ENCODE measurements at places on chromosomes 7 and 10.
A peak's percentile ranks its signal among the peaks of the same experiment; 100 is the strongest.

DNA sequence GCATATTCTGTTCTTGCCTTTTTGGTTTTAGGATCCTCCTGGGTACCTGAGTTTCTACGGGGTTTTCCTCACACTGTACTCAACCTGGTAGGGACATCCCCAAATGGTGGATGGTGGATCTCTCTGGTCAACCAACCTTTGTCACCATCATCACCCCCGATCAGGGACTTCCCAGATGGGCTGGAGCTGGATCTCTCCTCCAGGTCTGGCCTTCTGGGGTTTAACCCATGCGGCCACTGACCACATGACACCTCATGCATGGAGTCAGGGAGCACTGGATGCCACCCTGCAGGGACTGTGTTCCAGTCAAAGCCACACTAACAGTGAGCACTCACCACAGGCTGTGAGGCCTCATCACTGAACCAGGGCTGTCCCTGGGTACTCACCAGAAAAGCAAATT is 80.0 kb downstream of the CELF2 start:
- no peak for DNase-seq

- no peak for DNase-seq
These were observed 161.7 kb downstream of the FAM107B start for GRCh38 chr10:14612873-14613587.

GRCh38 chr7:149804106-149804505 is 30.7 kb upstream of the ZNF467 start:
- no peak for DNase-seq

- no peak for DNase-seq
These were observed 281.9 kb upstream of the MTPN start for GRCh38 chr7:136259074-136259473.

GRCh38 chr10:117163954-117164548 is 26.0 kb upstream of the VAX1 start:
- DNase-seq = no peak

DNA sequence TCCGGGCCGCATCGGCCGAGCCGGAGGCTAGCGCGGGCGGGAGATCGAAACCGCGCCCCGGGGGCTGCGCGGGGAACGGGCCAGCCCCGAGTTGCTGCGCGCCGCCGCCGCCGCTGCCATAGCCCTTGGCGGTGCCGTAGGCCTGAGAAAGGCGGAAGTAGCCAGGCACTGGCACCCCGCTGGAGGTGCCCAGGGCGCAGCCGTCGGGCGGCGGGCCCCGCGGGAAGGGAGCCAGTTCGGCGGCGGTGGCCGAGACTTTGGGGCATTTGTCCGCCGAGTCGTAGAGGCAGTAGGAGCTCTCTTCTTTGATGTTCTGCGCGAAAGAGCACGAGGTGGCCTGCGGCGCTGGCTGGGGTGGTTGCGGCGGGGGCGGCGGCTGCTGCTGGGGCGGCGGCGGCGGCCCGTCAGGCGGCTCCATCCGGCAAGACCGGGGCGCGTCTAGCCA is 587 bp downstream of the HOXA10 start:
- no peak for DNase-seq

DNA sequence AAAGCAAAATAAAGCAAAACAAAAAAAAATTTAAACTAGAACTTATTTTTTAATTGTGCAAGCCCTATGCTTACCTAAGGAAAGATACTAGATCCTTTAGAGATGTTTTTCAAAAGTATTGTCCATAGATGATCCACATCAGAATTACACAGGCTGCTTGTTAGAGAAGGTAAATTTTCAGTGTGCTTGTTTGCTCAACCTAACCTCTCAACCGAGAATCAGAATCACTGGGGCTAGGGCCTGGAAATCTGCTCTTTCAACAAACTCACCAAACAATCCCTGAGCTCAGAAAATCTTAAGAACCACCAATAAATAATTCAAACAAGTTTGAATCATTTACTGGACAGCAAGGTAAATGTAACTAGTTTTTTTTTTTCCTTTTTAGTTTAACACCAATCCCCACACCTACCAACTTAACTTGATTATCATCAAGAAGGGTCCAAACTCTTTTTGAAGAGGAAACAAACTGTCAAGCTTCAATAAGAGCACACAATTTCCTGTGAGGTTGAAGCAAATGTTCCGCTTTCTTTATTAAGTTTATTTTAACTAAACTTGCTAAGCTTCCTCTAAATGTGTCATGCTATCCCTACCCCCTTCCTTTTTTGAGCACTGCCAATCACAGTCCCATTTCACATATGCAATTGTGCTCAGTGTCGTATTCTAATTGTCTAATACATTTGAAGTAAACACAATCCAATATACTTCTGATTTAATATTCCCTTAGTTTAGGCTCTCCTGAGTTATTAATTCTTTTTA is 7.4 kb upstream of the TSPAN33 start:
- DNase-seq = no peak

DNA sequence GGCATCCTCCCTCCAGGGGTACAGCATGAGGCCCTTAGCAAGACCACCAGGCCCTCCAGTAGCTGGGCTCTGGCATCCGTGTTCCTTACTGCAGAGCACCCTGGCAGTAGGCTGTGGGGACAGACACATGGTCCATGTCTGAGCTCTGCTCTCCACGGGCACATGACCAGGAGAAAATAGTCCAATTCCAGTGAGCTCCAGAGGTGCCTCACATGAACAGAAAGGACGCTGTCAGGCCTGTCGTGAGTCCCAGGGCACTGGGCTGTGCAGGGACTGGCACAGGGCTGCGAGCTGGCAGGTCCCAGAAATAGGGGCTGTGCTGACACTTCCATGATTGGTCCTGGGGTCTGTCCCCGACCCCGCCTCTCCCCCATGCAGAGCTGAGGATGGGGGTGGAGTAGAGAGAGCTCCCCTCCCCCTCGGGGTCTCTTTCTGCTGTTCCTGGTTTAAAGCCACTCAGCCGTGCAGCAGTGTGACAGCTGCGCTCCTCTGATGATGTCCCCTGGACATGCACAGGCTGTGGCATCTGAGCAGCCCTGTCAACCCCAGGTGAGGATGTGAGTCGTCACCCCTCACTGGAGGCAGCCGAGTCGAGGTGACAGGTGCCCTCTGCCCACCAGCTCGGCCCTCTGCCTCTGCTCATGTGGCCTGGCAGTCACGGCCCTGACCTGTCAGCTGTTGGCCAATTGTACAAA is 25.2 kb upstream of the ZNF488 start:
- no peak for DNase-seq

DNA sequence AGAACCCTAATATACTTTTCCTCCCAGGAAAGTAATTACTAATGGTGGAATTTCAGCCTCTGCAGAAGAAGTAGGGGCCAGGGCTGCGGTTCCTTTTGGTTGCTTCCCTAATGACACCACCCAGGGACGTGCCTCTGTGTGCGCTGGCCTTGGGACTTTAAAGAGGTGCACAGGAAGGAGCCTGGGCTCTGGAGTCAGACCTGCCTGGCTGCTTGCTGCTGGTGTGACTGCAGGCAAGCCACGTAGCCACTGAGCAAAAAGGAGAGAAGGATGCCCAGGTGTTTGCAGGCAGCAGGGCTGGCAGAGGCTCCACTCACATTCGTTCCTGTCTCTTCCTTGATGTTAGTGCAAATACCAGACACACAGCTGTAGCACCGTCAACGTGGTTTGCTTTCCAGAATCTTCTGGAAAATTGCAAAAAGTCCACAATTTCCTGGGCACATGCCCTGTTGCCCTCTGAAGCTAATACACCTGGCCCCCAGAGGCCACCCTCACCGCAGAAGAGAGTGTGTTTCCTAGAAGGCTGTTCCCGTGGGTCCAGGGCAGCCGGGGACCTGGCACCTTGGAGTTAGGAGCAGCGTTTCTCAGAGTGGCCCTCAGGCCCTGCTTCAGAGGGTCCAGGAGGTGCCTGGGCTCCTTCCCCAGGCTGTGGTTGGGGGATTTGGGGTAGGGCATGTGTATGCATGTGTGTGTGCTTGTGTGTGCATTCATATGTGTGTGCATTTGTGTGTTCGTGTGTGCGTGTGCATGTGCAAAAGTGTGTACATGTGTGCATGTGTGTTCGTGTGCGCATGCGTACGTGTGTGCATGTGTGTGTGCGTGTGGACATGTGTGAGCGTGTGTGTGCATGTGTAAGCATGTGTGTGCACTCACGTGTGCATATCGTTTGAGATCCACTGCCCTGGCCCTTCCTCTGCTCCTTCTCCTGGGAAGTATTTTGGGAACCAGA is 12.8 kb upstream of the PRKAG2 start:
- no peak for DNase-seq

- no peak for DNase-seq
These were observed 29.0 kb downstream of the GCC1 start for GRCh38 chr7:127556404-127556803.

DNA sequence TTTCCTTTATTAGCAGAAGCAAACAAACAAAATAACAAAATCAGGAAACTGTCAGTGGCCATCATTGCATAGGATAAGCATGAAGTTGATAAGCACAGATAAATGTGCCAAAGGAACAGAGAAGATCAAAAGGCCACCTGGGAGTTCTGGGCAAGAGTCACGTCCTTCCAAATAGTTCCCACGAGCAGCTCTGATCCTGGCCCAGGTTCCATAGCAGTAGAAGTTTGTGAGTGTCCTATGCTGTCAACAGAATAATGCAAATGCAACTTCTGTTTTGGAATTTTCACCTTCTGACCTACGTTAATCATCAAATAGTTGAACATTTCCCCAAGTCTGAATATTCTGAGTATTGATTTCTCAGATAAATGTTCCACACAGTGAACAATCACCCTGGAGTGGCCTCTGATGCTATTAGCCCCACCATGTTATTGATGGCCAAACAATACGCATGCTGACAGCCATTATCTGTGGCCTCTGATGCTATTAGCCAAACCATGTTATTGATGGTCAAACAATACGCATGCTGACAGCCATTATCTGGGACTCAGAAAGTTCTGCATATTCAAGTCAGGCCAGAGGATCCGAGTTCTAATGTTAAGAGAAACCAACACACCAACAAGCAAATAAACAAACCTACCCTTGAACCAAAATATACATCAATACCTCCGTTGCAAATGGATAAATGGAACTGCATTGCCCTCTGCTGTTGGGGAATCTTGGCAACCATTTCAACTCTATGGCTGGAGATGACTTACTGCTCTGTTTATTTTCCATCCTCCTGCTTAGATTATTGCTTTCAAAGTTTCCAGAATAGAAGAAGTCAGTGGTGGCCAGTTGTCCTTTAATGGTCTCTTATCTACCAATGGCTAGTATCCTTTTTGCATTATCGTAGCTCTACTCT is 63.3 kb downstream of the MRC1 start:
- no peak for DNase-seq

DNA sequence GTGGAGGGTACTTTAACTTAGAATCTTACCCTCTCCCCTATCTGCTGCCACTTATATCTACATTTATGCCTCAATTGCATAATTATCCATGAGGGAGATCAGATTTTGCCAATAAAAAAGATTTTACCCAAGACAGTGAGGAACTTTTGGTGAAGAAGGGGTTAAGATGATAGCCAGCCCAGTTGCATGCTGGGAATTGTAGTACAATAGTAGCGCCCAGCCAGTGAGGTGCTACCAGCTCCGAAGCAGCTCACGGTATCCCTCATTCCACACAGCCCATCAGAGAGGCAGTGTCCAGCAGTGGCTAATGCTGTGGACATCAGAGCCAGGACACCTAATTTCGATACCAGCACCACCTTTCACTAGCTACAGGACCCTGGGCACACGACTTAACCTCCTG is 5.9 kb upstream of the LGI1 start:
- no peak for DNase-seq

GRCh38 chr10:113360870-113361269 is 192.0 kb upstream of the HABP2 start:
- no peak for DNase-seq

DNA sequence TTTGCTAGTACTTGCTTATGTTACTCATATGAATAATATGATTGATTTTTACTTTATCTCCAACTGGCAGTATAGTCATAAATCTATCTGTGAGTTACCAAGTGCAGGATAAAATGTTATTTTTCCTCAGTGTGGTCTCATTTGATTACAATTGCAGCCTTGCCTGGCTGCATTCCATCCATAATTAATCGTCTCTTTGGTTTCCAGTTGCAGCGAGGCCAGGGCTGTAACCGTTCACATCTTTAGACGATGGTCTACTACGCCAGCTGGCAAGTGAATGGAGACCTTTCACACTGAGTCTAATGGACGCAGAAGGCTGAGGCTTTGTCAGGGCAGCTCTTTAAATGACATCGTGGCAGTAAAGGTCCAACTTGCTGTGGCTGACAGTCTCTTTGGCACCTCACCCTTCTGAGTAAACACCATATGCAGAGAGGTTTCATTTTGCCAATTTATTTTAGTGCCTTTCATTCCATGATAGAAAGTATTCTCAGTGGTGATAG is 84.0 kb downstream of the ARL4A start:
- DNase-seq = no peak

- no peak for DNase-seq
These were observed 211.4 kb downstream of the SEC23IP start for GRCh38 chr10:120103738-120104560.

- DNase-seq = no peak
These were observed 387.4 kb upstream of the CELF2 start for GRCh38 chr10:10630281-10630680.

DNA sequence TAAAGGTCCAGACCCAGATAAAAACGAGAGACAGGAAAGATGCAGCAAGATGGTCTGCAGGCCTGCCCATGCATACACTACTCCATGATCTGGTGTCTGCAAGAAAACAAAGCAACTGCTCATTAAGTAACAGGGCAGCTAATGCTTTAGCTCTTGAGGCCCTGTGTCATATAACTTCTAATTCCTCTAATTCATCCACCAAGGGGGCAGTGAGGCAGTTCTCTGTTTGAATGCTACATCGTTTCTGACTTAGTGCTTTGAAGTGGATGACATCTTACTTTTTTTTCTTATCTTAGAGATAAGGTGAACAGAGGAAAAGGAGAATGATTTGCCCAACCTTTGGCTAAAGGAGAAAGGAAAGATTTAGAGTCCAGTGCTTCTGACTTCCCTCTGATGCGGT is 619.7 kb downstream of the AUTS2 start:
- DNase-seq = no peak

GRCh38 chr10:83166344-83166743 is 973.0 kb upstream of the GHITM start:
- DNase-seq = no peak

DNA sequence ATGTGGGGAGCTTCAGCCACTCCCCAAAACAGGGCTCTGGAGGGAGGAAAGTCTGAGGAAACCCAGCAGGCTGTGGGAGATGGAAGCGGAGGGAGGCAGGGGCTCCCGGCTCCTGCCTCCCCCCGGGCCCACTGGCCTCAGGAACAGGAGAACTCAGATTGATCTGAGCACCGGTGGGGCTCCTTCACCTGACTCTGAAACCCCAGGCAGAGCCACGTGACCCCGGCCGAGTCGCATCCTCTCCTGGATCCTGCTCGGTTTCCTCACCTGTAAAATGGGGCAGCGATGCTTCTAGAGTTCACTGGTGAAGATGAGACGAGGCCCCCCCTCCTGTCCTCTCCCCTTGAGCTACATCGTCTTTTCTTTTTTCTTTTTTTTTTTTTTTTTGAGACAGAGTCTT is 33.6 kb downstream of the TCERG1L start:
- DNase-seq = no peak

- peak; percentile 34 for DNase-seq
These were observed at the start of gene UNC5B for GRCh38 chr10:71212318-71213126. Gene UNC5B (plus strand): TSS chr10:71212570. CDS start chr10:71212986, 416 bp downstream.

GRCh38 chr10:44963772-44964633 is 4.4 kb downstream of the RASSF4 start:
- no peak for DNase-seq

Data from activated CD4-positive, alpha-beta T cell treated with anti-CD3 and anti-CD28 coated beads, Interleukin-2, amount 50 U/mL, for 4 hours (primary cell).